ENCODE measurements at places on chromosomes 16 and 17.

- no peak for DNase-seq
Measured at GRCh38 chr16:27687605-27688004, 137.7 kb downstream of the KATNIP start.

DNA sequence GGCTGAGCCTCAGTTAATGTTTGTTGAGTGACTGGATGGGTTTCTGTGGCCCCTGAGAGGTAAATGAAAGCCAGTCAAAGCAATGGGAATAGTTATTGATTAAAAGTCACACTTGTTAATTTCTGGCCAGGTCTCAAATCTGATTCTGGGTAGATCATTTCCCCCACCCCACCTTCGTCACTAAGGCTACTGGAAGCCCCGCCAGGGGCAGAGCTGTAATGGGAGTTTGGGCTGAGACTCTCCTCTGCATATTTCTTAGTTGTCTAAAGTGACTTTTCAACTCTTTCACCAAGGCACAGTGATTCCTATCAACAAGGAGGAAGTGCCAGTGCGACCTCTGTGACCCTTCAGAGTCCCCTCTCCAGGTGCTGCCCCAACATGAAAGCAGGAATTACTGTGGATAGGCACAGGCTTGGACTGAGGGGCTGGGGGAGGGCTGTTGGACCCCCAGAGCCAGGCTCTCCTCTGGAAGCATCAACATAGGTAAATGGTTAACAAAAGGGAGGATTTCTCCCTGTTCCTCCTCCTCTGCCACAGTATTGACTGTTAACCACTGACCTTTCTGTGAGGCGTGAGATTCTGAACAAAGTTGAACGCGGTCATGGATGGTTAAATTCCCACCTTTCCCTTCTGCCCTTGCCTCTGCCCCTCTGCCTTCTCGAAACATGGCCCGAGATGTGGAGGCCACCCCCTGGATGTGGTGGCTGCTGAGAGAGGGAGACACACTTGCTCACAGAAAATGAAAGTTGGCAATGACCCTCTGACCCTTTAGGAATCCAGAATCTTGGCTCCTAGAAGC lies 20.8 kb upstream of the TBX2 start:
- DNase-seq = no peak

DNA sequence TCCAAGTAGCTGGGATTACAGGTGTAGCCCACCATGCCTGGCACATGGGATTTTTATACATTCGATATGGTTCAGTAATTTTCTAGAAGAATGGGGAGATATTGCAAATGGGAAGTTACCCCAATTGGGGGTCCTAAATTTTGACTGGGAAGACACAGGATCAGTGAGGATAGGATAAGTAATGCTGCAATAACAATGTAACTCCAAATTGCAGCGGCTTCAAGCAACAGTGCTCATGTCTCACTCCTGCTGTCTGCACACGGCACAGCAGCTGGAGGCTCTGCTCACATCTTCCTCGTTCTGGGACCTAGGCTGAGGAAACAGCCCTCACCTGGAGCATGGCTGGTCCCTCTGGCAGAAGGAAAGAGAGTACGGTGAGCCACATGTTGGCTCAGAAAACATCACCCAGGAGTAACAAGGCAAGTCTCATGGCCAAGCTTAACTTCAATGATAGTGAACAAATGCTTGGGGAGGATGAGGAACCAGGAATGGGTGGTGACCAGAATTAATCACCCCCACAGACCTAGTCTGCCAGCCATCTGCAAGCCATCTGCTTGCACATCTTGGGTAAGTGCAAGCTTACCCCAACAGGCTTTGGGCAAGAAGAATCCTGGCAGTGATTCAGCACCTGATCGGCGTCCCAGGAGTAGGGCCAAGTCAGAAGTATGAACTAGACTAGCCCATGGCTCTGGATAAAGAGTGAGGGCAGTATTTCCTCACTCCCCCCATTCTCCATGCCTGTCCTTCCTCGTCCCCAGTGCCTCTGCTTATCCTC lies 229.2 kb downstream of the COPRS start:
- peak; percentile 86 for DNase-seq

- DNase-seq = no peak
Measured at GRCh38 chr16:50071075-50071671, 5.4 kb downstream of the HEATR3 start.

DNA sequence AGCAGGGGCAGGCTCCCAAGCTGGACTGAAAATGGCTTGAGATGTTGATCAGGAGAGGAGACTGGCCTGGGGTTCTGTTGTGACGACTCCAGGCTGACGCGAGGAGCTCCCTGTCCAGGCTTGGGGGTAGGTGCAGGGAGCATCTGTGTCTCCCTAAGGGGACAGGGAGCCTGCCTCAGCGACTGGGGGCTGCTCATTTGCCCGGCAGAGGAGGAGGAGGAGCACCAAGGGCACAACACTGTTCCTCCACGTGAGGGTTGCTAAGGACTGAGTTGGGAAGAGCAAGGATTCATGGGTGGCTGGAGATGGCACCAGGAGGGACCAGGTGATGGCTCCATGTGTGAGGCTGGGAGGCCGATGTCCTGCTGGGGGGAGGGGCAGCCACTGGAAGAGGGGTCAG lies 53.3 kb downstream of the USP22 start:
- no peak for DNase-seq

GRCh38 chr17:48541577-48542113 lies 3.3 kb downstream of the HOXB2 start:
- peak; percentile 87 for DNase-seq

DNA sequence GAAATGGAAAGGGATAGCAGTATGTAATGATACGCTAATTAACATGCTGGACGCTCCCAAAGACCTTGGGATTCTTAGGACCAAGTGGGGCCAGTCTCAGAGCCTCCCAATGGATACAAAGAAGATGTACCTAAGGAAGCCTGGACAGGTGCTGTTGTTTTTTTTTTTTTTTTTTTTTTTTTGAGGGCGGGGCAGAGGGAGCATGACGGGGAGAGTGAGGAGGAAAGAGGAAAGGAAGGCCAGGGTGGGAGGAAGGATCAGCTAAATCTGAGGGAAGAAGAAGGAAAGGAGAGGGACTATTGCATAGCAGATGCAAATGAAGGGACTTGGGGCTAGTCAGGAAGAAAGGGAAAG lies 2.5 kb downstream of the VAMP2 start:
- DNase-seq = no peak

GRCh38 chr17:62880120-62880519 lies 72.0 kb upstream of the MARCHF10 start:
- DNase-seq = no peak

DNA sequence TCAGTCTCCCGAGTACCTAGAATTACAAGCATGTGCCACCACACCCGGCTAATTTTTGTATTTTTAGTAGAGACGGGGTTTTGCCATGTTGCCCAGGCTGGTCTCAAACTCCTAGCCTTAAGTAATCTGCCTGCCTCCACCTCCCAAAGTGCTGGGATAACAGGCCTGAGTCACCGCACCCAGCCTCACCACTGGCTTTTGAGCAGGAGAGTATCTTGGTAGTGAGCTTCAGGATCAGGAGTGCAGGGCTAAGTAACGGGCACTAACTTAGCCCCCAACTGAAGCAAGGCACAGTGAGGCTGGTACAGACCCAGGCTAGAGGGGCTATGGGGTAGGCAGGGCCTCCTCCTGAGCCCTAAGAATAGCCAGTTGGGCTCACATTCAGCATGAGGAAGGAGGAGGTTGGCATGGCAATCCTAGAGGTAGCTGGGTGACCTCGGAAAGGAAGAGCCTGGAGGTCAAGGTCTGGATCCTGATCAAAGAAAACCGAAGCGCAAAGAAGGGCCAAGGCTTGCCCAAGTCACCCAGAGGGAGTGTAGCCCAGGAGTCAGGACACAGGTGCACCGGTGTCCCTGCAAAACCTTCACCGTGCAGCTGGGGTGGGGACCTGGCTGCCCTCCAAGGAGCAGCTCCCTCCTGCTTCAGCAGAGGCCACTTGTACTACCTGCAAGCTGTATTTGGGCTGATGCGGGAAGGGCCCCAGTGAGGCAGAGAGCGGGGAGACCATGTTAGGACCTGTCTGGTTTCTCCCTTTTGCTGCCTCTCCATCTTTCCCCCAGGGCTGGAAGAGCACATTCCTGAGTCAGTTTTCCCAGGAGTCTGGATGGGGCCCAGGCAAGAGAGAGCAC lies 1.3 kb upstream of the ADGRG5 start:
- DNase-seq = peak; percentile 1

DNA sequence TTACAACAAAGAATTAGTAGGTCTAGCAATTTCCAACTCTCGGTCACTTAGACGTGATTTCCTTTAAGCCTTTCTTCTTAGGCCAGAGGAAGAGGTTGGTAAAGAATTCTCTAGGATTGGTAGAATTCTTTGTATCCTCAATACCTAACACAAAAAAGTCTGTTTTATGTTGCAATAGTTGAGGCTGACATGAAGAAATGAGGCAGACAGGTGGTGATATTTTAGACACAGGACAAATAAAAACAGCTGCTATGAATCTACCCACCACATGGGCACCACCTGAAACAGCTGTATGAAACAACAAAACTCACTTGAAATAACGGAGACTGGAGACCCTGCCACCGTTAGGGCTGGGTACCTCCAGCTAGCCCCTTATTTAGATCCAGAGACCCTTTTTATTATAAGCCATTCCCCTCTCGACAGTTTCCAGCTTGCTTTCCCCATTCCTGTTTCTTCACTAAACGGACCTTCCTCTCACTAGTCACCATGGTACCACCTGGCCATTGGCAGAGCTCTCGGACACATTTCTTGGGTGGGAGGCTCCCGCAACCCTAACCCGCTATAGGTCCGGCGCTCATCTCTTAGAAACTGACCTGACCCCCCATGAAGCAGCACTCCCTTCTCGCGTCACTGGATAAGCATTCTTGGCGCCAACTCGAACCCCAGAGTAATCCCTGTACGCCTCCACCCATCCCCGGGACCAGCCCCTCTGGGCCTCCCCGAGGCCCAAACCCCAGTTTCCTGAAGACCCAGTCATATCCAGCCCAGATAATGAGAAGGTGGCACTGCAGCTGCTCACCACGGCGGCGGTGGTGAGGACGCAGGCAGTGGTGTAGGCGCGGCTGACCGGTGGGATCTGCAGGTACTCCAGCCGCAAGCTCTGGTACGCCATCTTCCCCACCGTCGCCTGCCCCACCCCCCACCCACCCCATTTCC lies at the start of gene DERL2:
TSS of gene DERL2 (minus strand) at position 909 of the 936 bp plus-strand sequence. CDS start at position 892, 17 bp downstream.
- DNase-seq = no peak

GRCh38 chr16:89361751-89362539 lies 128.4 kb downstream of the ANKRD11 start:
- peak; percentile 39 for DNase-seq

DNA sequence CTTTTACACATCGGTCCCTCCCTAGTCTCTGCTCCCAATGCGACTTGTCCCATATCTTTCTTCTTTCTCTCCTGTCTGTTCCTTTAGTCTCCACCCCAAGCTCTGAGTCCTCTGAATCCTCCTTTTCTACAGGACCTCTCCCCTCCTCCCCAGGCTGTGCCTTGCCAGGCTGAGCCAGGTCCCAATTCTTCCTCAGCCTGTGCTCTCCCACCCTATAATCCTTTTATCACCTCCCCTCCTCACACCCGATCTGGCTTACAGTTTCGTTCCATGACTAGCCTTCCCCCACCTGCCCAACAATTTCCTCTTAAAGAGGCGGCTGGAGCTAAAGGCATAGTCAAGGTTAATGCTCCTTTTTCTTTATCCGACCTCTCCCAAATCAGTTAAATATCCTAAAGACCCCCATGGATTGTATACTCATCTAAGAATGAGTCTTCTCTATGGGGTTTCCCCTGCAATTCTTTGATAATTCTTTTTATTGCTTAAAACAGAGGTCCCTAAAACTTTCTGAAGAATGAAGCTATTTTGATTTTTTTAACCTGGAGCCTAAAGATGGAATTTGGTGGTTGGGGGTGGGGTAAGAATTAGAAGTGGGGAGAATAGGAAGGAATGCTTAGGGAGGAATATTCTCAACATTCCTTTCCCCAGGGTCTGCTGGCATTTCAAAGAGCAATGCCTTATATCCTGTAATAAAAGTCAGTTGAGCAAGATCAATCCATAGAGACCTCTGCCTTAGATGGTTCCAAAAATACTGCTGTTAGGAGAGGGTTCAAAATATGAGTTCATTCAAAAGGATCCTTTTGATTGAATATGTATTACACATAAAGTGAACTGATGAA lies 102.8 kb downstream of the MYO1D start:
- no peak for DNase-seq

- DNase-seq = peak; percentile 41
Measured at GRCh38 chr16:17318238-17318637, 152.5 kb downstream of the XYLT1 start.

DNA sequence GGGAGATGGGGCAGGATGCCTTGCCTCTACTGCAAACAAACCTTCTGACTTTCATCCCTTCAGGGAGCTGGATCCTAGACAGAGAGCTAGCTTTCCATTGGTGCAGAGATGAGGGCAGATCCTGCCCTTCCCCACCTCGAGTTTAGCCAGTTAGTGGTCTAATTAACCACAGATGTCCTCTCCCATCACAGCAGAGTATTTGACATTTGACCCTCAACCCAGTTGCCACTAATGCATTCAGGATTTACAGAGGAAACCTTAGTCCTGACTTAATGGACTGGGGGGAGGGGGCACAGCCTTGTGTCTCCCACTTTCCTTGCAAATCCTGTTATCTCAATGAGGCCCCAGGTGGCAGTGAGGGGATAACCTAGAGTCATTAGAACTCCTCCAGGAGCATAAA lies 10.2 kb downstream of the PIP4K2B start:
- DNase-seq = no peak

- DNase-seq = peak; percentile 45
Measured at GRCh38 chr17:8836821-8837562, 30.5 kb downstream of the PIK3R6 start.

GRCh38 chr16:48580925-48581500 lies 29.0 kb downstream of the N4BP1 start:
- no peak for DNase-seq

DNA sequence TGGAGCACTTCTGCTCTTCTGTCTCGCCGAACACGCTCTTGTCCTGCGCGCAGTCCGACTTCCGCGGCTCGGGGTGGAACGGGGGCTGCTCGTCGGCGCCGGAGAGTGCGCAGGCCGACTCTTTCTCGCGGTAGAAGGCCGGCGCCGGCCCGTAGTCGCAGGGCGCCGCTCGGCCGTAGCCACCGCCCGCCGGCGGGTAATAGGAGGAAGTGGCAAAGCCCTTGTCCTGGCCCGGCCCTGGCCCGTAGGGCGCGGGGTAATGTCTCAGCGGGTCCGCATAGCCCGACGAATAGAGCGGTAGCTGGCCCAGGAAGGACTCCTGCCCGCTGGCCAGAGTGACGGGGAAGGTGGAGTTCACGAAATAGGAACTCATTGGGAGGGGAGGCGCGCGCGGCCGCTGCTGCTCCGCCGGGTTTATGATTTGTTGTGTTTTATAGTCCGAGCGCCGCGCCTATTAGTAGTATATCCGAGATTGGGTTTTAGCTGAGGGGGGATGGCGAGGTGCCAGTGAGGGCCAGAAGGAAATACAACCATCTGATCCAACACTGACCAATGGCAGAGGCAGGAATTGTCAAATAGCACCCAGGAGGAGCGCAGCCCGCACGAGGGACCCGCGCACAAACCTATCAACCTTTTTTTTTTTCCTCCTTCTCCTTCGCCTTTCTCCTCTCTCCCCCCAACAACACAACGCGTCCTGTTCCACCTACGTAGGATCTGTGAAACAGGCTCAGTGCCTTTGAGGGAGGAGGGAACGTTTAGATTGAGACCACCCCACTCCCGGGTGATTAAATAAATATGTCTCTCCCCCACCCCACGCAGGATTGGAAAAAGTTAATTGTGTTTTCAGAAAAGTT lies 4.4 kb upstream of the HOXB5 start:
- DNase-seq = peak; percentile 68

GRCh38 chr16:5851393-5851982 lies 753.9 kb upstream of the EEF2KMT start:
- no peak for DNase-seq

GRCh38 chr17:69506489-69506888 lies 92.0 kb downstream of the MAP2K6 start:
- DNase-seq = no peak
